ENCODE measurements at places on chromosomes 4 and X. TPM values are rescaled to one million over a fixed set of nuclear protein-coding genes. Genes with fewer than 3 reads are reported as not detected.

Gene ODAPH
- not detected for total RNA-seq

Gene RBMX
- total RNA-seq: 131 TPM

Gene HOPX
- total RNA-seq: 14.4 TPM

Gene HPGD
- total RNA-seq: 258 TPM

Gene RNF212
- 5.4 TPM for total RNA-seq

Gene GSX2
- not detected for total RNA-seq

Gene XPNPEP2
- 875 TPM for total RNA-seq

Gene UGT2B15
- total RNA-seq: not detected

Gene NLRP2B
- not detected for total RNA-seq
